Left lobe of liver (tissue), 2 donors: ENCODE measurements at places on chromosomes 11 and 22. TPM values are rescaled to one million over a fixed set of nuclear protein-coding genes. Genes with fewer than 3 reads are reported as not detected.

DNA sequence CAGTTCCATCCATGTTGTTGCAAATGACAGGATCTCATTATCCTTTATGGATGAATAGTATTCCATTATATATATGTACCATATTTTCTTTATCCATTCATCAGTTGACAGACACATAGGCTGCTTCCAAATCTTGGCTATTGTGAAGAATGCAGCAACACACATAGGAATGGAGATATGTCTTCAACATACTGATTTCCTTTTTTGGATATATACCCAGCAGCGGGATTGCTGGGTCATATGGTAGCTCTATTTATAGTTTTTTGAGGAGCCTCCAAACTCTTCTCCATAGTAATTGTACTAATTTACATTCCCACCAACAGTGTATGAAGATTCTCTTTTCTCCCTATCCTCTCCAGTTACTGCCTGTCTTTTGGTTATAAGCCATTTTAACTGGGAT is 383.9 kb upstream of the CHORDC1 start:
- DNase-seq: no peak

Gene SSH3
- total RNA-seq: 18.2 TPM

- no peak for DNase-seq
These were observed 1006.4 kb downstream of the BRD1 start for GRCh38 chr22:48821346-48821690.

Gene ACTN3
- total RNA-seq: not detected

Gene SCUBE2
- 0.65 TPM for total RNA-seq

- DNase-seq: no peak
These were observed 18.2 kb downstream of the GNB1L start for GRCh38 chr22:19836512-19836911.

GRCh38 chr11:88310246-88310645 is 27.3 kb downstream of the CTSC start:
- no peak for DNase-seq

GRCh38 chr22:31173386-31174145 is 13.6 kb downstream of the RNF185 start:
- no peak for DNase-seq

- DNase-seq: no peak
These were observed 1.5 kb upstream of the SOX10 start for GRCh38 chr22:37985751-37986281.

- no peak for DNase-seq
These were observed 15.4 kb upstream of the TMPRSS13 start for GRCh38 chr11:117944554-117944953.

GRCh38 chr22:23357053-23357452 is 176.7 kb downstream of the BCR start:
- peak; percentile 87 for DNase-seq

Gene ADSL
- 19.0 TPM for total RNA-seq
